ENCODE measurements at places on chromosomes 3 and 15.

DNA sequence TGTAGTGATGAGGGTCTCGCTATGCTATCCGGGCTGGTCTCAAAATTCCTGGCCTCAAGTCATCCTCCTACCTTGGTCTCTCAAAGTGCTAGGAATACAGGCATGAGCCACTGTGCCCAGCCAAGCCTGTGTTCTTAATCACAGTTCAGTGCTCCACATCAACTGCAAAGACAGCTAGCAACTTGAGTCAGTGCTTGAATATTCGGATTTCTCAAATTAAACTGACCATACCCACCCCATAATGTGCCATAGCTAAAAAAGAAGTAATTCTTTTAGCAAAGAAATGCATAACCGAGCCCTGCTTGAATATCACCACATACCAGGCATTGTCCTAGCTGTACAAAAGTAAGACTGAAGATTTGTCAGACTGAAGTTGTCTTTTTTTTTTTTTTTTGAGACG is 89.2 kb downstream of the BTD start:
- no peak for DNase-seq

- no peak for DNase-seq
Measured at GRCh38 chr3:6860149-6860953, 564 bp upstream of the GRM7 start.

DNA sequence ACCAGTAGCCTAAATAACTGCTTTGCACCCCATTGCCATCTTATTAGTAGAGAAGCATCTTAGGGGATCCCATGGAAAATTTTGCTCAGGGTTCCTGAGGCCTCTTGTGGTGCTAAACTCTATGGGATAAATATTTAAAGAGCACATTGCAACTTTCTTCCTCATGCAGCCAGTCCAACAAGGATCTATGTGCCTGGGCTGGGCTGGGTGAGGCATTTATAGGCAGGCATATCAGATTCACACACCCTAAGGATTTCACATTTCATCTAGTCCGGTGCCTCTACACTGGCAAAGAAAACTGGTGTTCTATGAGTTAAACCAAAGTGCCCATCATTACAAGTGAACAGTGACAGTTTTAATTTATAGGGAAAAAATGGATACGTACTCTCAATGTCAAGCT is 512.3 kb downstream of the EDEM1 start:
- no peak for DNase-seq

GRCh38 chr15:31212326-31213080 is 111.0 kb upstream of the TRPM1 start:
- no peak for DNase-seq

- DNase-seq, result no peak
Measured at GRCh38 chr3:61463191-61463590, 98.2 kb upstream of the PTPRG start.

- no peak for DNase-seq
Measured at GRCh38 chr3:134078169-134078831, 48.6 kb upstream of the SLCO2A1 start.

GRCh38 chr3:158273656-158274055 is 163.8 kb downstream of the RSRC1 start:
- no peak for DNase-seq

GRCh38 chr3:53420831-53421230 is 73.5 kb upstream of the DCP1A start:
- no peak for DNase-seq

DNA sequence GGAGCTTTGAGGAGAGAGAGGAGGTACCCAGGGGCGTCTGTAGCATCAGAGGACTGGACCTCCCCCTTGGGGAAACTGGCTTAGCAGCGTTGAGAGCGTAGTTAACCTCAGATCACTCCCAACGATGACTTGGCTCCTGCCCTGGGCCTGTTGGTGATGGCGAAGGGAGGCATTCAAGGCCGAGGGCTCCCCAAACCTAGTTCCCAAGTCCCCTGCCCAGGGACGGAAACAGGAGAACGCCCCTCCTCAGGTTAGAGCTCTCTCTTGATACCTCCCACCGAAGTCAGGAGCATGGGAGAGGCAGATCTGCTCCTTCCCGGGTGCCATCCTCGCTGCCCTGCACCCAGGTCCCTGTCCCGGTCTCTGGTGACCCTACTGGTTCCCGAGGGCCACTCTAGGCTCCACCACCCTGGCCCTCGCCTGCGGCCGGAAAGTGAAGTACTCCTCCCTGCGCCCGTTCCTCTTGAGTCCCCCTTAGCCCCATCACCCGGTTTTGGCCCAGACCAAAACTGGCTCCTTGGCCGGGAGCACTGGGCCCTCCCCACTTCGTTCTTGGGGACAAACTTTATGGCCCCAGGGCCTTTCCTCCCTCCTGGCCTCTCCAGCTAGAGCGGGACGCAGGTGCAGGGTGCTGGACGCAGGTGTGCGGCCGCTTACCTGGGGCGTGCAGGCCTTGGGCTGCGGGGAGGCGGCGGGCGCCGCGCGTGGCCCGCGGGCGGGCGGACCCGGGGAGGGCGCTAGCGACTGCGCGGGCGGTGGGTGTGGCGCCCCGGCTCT is 2.6 kb upstream of the SKOR1 start:
- no peak for DNase-seq

GRCh38 chr3:194101592-194102432 is 34.1 kb upstream of the HES1 start:
- no peak for DNase-seq

DNA sequence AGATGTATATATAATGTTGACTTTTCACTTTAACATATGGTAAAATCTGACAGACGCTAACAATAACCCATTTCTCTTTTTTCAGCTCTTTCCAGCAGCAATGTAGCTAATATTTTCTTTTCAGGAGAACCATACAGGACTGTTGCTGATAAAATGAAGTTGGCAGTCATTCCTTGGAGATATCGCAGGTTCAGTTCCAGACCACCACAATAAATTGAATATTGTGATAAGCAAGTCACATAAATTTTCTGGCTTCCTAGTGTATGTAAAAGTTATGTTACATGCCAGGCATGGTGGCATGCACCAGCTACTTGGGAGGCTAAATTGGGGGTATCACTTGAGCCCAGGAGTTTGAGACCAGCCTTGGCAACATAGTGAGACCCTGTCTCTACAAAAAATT is 31.9 kb upstream of the TM4SF1 start:
- DNase-seq, result no peak

- no peak for DNase-seq
Measured at GRCh38 chr3:7682822-7683229, 818.8 kb upstream of the LMCD1 start.

- DNase-seq, result no peak
Measured at GRCh38 chr3:181362378-181362777, 349.3 kb upstream of the SOX2 start.

GRCh38 chr15:44716983-44717602 is 5.8 kb downstream of the B2M start:
- DNase-seq, result no peak

GRCh38 chr15:42070279-42070975 is 23.9 kb downstream of the PLA2G4D start:
- DNase-seq, result no peak

- no peak for DNase-seq
Measured at GRCh38 chr15:35445891-35446290, 100.1 kb downstream of the DPH6 start.

GRCh38 chr15:48802257-48802656 is 8.6 kb downstream of the CEP152 start:
- DNase-seq, result no peak

DNA sequence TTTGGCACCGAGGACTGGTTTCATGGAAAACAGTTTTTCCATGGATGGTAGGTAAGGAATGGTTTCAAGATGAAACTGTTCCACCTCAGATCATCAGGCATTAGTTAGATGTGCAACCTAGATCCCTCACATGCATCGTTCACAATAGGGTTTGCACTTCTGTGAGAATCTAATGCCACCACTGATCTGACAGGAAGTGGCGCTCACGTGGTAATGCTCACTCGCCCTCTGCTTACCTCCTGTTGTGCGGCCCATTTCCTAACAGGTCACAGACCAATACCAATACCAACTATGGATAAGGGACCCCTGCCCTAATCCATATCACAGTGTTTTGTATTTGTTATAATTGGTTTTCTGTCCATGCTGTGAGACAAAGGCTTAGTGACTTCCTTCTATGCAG is 58.9 kb downstream of the SLMAP start:
- DNase-seq, result peak; percentile 5

GRCh38 chr3:123636431-123636841 is 51.6 kb upstream of the HACD2 start:
- DNase-seq, result no peak

DNA sequence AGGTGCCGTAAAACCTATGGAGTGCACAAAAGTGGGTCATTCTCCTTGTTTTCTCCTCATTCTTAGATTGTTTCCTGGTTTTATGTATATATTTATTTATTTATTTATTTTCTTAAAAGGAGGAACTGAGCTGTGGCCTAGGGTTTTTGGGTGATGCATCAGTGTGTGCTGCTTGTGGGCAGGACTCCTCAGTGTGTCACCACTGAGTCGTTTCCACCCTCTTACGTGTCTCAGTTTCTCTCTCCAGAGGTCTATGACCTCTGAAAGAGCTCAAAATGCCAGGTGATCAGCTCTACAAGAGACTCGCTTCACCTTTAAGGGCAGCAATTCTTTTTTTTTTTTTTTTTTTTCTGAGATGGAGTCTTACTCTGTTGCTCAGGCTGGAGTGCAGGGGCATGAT is 72.9 kb downstream of the CD200 start:
- peak; percentile 5 for DNase-seq

DNA sequence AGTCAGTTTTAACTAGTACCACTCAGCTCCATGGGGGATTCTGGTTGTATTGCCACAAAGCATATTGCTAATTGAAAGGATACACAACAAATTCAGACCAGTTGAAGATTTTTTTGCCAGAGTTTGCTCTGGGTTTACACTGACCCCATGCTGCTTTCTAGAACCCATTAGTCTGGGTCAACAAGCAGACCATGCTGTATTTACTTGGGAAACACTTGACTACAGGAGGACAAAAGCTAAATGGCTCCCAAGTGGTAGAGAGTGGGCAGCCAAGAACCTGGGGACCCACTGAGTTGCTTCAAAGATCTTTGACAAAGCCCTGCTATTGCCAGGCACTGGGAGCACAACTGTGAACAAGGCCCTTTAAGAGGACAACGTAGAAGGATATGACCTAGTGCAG is 86.8 kb upstream of the PSMD6 start:
- DNase-seq, result no peak

GRCh38 chr3:184691397-184692231 is 20.2 kb downstream of the MAGEF1 start:
- no peak for DNase-seq

DNA sequence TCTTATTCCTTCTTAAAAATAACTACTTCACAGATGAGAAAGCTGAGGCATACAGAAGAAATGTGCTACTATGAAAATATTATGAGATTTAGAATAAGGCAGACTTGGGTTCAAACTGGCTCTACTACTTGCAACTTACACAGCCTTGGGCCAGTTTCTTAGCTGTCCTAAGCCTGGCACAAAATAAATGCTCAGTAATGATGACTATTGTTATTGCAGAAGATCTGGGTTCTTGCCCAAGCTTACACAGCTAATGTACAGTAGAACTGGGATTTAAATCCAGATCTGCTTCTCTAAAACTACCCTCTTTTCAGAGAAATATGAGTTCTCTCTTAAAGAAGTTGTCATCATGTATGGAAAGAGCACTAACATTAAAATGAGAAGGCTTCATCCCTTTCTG is 228.2 kb upstream of the TPRG1 start:
- DNase-seq, result no peak

GRCh38 chr15:51363383-51363782 is 21.9 kb downstream of the GLDN start:
- no peak for DNase-seq

DNA sequence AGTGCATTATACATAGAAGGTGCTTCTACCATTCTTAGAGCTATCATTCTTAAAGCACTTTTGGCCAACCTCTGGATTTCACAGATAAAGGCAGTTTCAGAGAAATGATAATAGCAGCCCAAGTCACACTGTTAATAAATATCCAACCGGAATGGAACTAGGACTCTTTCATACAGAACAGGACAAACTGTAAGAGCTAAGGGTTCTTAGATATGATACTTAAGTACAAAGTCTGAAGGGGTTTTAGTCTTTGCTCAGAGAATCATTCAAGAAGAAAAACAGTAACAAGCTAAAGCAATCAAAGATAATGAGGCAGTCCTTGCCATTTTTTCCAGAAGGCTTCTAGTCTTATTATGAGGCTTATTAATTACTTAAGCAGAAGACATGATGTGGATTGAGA is 239.0 kb downstream of the ERC2 start:
- no peak for DNase-seq

DNA sequence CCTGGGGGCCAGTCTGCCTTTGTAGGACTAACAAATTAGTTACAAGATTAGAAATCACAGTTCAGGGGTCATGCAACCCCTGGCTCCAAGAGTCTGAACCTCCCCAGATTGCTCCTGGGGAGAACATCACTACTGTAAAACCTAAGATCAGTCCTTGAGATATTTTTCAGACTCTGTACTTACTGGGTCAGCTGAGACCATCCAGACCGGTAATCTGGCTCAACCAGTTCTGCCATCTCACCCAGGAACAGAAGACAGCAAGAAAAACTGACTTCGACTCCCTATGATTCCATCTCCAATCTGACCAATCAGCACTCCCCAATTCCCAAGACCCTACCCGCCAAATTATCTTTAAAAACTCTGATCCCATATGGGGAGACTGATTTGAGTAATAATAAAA is 47.5 kb downstream of the NMD3 start:
- no peak for DNase-seq

GRCh38 chr3:119329551-119329950 is 35.4 kb downstream of the ARHGAP31 start:
- DNase-seq, result no peak

- no peak for DNase-seq
Measured at GRCh38 chr3:150094150-150094933, 123.6 kb upstream of the PFN2 start.

DNA sequence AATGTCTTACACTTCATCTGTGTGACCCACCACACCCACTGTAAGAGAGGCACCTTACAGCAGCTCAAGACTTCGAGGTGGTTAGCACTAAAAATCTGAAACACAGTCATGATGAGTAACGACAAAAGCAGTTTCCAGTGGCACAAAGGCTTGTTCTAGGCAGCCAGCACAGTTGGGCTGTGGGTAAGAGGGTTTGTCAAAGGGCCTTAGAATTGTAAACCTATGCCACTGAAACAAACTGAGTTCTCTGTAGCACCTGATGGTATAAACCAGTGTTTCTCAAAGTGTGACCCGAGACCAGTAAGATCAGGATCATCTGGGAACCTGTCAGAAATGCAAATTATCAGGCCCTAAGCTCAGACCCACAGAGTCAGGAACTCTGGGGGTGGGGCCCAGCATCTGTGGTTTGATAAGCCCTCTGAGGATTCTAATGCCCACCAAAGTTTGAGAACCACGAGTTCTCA is 36.5 kb downstream of the DAPK2 start:
- DNase-seq, result no peak

- DNase-seq, result no peak
Measured at GRCh38 chr15:29259233-29259632, 10.4 kb downstream of the NSMCE3 start.

GRCh38 chr3:101642441-101642840 is 34.5 kb downstream of the ZBTB11 start:
- DNase-seq, result no peak

- no peak for DNase-seq
Measured at GRCh38 chr3:53802256-53802880, 43.9 kb downstream of the CHDH start.

All from stimulated activated CD4-positive, alpha-beta T cell treated with anti-CD3 and anti-CD28 coated beads, Interleukin-15, amount 100 ng/mL, for 1 hour (primary cell).